ENCODE measurements at places on chromosomes 5 and 9. TPM values are rescaled to one million over a fixed set of nuclear protein-coding genes. Genes with fewer than 3 reads are reported as not detected.

Gene MAN2A1
- total RNA-seq = 43.9 TPM

Gene PKD2L2
- total RNA-seq = not detected

Gene LTC4S
- total RNA-seq = 19.7 TPM

Gene TRAF2
- total RNA-seq = 10.9 TPM

Gene DRD1
- 0.29 TPM for total RNA-seq

Gene NFIL3
- total RNA-seq = 38.9 TPM

Gene SOHLH1
- total RNA-seq = not detected

Gene MPDZ
- 70.5 TPM for total RNA-seq

Gene DIPK1B
- 7.1 TPM for total RNA-seq

Data from posterior vena cava (tissue), 2 donors.